Gastrocnemius medialis (tissue), 4 donors: ENCODE measurements at places on chromosomes 6 and 20.

DNA sequence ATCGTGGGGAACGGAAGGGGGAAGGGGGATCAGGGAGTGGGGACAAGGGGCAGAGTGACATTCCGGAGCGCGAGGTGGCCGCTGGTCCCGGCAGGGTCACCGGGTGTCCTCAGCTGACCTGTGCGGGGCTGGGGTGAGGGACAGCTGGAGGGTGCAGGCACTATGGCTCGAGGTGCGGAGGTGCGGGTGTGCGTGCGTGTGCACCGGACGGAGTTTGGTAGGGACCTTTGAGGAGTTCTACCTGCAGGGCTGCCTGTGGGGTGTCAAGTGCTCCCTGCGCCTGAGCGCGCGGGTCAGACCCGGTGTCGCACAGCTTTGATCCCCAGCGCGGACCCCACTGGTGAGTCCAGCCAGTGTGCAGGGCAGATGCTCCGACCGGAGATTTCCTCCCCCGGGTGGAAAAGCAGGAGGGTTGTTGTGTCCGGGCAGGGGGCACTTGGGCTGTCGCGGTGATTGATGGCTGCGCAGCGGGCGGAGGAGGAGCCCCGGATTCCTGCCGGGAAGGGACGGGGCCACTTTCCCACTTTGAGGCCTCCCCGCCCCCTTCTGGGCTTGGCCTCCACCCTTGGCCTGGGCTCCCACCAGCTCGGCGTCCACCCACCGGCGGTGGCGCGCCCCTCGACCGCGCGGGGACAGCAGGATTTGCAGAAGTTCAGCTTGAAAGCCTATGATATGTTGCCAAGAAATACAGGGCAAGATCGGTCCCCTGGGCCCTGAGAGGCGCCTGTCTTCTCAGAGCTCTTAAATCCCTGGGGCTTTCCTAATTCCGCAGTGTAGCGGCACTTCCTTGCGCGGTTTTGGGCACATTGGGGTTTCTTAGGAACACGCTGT, 658 bp downstream of the RIN2 start:
- peak; percentile 70 for DNase-seq

GRCh38 chr6:128370072-128370471, 150.3 kb downstream of the PTPRK start:
- DNase-seq: no peak

DNA sequence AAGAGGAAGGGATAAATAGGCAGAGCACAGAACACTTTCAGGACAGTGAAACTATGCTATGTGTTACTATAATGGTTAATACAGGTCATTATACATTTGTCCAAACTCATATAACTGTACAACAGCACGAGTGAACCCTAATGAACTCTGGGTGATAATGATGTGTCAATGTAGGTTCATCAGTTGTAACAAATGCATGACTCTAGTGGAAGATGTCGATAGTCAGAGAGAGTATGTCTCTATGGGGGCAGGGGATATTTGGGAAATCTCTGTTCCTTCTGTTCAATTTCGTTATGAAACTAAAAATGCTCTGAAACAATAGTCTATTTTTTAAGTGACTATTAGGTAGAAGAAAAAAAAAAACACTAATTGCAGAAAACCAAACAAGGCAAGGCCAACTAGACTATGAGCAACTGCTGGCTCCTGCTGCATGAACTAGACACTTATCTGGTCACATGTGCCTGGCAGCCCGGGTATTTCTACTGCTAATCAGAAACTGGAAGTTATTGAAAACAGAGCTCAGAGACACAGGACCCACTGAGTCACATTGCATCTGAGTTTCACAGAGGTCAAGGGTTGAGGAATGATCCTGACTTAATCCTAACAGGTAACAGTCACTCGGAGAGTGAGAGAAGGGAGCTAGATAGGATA, 97.9 kb downstream of the ISM1 start:
- no peak for DNase-seq

GRCh38 chr6:84135291-84135690, 92.2 kb downstream of the CEP162 start:
- no peak for DNase-seq

GRCh38 chr6:41239467-41240159, 11.5 kb downstream of the TREML4 start:
- DNase-seq: no peak

DNA sequence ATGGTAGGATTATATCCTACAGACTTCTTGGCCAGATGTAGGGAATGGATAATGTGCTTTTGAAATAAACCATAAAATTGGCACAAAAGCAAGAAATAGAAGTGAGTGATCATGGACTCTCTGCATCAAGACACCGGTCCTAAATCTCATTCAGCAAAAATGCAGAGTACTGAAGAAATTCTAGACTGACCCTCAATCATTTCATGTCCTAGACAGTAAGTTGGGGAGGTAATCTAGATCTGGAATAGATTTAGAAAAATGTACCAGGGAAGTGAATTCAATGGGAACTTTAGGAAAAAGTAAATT, 69.7 kb upstream of the ADTRP start:
- DNase-seq: no peak
